ENCODE measurements at places on chromosomes 11 and 22.

GRCh38 chr22:37416389-37416788, 10.9 kb downstream of the ELFN2 start:
- no peak for DNase-seq

DNA sequence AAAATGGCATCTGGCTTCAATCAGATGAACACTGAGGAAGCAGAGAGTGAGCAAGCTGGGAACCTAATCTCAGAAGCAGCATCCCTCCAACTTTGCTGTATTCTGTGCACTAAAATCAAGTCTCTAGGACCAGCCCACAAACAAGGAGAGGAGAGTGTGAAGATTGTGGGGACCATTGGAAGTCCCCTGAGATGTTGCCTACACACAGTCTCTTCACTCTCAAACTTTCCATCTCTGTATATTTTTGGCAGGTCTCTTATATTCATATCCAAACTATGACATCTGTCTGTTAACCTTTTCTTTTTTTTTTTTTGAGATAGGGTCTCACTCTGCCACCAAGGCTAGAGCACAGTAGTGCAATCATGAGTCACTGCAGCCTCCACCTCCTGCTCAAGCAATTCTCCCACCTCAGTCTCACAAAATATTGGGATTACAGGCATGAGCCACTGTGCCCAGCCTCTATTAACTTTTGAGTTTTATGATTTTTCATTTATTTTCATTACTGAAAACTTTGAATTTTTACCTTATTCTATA, 1096.4 kb downstream of the TBC1D22A start:
- no peak for DNase-seq

- DNase-seq: no peak
These were observed 739 bp upstream of the MRGPRE start for GRCh38 chr11:3232956-3233355.

DNA sequence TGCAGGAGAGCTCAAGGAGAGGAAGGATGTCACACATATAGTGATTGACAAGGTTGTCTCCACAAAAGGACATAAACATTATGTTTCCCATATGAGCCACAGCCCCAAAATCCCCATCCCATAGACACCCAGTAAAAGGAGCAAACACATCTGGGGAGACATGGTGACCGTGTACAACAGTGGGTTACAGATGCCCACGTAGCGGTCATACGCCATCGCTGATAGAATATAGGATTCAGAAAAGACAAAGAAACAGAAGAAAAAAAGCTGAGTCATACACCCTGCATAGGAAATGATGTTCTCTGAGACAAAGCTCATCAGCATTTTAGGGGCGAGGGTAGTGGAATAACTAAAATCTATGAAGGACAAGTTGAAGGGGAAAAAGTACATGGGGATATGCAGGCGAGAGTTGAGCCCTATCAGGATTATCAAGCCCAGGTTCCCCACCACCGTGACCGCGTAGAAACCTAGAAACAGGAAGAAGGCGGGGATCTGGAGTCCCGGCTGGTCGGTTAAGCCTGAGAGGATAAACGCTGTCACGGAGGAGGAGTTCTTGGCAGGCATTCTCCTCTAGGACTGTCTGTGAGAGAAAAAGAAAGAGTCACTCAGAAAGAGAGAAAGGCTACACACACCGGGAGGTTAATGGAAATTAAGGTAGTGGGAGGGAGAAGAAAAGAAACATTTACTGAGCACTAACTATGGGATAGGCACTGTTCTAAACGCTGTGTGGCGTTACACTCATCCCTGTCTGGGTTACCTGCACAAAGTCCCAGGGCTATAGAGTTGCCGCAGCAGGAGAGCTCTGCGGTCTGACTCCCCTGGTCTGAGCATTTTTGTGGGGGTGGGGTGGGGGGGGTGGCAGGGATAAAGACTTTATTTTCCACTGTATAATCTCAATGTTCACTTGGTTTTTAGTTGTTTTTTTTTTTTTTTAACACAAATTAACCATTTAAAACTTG, 36.1 kb upstream of the OR8B8 start:
- DNase-seq: no peak

DNA sequence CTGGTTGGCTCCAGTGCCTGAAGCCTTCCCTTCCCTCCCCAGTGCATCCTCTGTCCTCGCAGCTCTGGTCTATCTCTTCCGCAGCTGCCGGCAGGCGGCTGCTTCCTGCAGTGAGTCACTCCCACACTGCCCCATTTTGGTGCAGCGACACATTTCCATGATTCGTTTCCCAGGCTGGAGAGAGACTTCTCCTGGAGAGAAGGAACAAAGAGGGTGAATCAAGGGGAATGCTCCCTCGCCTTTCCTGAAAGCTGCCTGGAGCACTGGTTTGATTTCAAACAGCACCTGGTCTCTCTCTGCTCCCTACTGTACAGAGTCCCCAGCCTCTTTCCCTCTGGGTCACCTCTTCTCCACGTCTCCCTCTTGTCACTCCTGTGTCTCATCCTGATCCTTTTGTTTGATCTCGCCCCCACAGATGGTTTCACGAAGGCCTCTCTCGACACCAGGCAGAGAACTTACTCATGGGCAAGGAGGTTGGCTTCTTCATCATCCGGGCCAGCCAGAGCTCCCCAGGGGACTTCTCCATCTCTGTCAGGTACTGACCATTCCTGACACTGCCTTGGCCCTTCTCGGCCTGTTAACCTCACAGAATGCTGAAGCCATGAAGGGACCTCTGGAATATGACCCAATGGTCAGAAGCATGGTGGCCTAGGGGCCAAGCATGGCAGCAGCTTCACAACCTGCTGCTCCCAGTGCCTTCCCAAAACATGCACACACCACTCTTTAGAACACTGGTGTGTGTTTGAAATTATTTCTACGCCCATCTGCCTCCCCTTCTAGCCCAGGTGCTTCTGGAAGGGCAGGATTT, at the start of gene TMA7B:
Gene TMA7B (plus strand): TSS at position 758 of the 808 bp plus-strand sequence. CDS start 3,978 bp downstream, outside the sequence.
- peak; percentile 59 for DNase-seq

- no peak for DNase-seq
These were observed 76.6 kb downstream of the PKNOX2 start for GRCh38 chr11:125241104-125241503.

GRCh38 chr11:35035894-35036408, 103.0 kb upstream of the CD44 start:
- DNase-seq: no peak

GRCh38 chr11:61109671-61110070, 7.4 kb downstream of the CD5 start:
- no peak for DNase-seq

GRCh38 chr22:50209893-50210292, 9.1 kb downstream of the SELENOO start:
- DNase-seq: peak; percentile 82

DNA sequence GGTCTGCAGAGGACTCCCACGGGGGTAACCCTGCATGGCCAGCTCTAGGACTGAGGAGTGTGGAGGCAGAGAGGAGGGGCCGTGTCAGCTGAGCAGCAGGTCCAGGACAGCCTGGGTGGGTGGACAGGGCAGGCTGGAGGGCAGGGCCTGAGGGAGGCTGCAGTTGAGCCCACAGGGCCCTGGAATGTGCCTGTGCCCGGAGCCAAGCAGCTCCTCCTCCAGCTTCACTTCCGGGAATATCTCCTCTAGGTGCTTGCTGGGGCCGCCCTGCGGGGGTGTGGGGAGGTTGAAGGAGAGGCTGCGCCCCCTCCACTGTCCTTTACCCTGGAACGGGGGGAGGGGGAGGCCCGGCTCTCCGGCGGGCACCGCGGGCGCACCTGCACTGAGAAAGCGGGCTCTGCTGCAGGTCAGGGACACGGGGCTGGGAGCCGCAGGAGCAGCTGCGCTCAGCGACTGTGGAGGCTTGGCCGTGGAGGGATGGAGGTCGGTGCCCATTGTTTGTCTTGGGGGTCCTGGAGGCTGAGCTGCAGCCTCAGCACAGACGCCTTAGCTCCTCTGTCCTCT, 1293.2 kb downstream of the BRD1 start:
- no peak for DNase-seq

DNA sequence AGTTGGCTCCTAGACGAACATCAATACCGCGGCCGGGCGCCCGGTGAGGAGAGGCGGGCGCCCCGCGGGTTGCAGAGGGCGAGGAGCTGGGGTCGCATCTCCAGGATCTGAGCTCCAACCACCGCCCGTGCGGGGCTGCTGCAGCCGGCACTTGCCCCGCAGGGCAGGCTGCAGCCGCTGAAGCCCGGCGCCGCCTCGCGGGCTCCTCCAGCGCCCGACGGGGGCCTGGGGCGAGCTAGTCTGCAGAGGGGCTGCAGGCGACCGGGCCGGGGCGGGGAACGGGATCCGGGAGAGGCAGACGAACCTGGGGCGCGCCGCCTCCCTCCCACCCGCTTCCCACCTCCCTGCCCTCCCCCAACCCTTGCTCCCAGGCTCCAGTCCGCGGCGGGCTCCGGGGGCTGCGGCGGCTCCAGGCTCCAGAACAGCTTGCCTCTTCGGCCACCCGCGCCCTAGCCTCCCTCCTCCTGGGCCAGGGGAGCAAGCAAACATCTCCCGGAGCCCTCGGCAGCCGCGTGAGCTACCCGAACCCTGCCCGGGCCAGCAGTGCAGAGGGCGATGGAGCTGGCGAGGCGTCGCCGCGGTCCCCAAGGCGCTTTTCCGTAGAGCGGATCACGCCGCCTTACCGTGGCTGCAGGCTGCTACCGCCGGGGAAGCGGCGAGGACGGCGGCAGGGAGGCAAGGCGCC, 802 bp downstream of the TENM4 start:
- no peak for DNase-seq

DNA sequence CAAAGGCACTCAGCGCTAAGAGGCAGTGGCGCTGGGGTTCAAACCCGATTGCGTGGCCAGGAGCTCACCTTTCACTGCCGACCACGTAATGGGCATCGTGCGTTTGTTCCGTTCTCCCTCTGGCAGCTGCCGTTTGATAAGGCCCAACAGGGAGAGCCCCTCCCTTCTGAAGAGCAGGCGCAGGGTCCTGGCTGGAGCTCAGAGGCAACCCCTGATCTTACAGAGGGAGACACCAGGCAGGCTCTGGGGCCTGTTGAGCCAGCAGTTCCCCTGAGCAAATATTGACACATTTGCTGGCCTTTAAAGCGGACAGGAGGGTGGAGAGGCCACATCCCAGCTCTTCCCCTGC, 11.7 kb upstream of the C1QTNF6 start:
- DNase-seq: no peak

- DNase-seq: no peak
These were observed 682.6 kb downstream of the JRKL start for GRCh38 chr11:97072420-97072819.

GRCh38 chr11:35223371-35223796, 84.4 kb downstream of the CD44 start:
- no peak for DNase-seq

DNA sequence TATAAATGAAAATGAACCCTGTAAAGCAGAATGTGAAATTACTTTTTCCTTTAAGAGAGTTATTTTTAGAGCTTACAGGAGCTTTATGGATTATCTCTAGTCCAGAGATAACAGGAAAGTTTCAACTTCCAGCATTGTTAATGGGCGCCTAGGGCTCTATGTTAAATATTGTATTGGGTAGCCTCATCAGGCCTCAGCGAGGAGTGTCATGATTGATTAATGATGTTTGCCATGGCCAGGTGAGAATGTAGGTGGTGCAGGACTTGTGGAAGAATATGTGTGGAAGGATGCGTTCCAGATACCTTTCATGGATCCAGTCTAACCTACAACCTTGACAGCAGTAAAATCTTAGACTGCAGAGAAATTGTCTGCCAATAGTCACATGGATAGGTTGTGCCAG, 50.6 kb downstream of the ME3 start:
- DNase-seq: no peak

GRCh38 chr11:64295760-64296159, 4.4 kb upstream of the CATSPERZ start:
- no peak for DNase-seq

GRCh38 chr11:2169005-2169378, 2.6 kb downstream of the TH start:
- no peak for DNase-seq

DNA sequence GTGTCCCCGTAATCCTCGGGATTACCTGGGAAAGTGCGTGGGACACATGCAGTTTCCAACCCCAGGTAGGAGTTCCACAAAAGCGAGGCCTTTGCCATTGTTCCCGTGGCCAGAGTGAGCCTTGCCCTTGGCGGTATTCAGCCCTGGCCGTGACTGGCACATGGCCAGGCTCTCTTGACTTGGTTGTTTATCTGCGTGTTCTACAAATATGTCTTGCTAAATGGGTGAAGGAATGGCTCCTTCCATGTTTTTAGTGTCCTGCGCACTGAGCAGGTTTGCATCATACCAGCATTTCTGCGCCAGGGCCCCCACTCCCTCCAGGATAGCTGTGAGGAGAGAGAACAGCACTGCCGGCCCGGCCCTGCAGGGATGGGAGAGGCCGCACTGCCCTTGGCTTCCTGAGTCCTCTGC, 20.0 kb downstream of the POLR3H start:
- no peak for DNase-seq

GRCh38 chr11:47994417-47994816, 14.1 kb downstream of the PTPRJ start:
- no peak for DNase-seq

GRCh38 chr11:115166820-115167219, 337.4 kb downstream of the CADM1 start:
- DNase-seq: no peak
